ENCODE measurements at places on chromosomes 6 and 20.

DNA sequence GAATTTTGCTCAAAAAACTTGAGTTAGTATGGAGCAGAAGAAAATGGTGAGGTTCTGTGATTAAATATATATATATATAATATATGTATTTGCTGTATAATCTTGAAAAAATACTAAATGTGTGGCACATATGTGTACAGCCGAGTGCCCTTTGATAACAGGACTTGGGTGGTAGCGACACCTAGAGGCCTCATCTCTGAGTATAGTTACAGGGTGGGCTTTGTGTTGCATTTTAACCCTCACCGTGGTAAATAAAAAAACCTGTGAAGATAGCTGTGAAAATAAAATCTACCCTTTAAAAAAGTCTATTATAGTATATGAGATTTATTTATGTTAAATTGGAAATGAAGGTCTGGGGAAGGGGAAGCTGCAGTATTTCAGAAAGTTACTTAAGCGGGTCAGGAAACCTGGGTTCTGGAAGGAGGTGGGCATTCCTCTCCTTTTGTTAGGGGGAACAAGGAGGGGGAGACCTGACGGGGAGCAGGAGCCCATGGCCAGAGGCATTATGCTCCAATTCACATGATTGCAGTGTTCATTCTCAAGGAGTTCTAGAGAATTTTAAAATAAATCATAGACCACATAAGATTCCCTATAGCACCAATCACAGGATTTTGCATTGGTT lies 82.7 kb downstream of the SH3BGRL2 start:
- DNase-seq, result peak; percentile 1

DNA sequence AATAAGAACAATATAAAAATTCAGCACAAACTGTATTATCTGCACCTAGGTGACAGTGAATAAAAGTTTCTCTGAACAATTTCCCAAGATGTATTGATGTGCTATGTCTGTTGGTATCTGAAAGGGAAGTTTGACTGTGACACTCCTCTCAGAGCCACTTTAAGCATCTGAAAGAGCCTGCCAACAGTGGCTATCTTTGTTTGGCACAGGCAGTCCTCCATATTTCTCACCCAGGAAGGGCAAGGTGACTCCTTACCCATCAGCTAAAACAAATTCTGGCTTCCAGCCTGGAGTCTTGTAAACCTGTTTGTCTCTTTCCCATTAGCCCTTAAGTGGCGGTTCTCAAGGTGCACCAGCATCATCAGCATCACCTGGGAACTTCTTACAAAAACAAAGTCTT lies 122.4 kb upstream of the VGLL2 start:
- DNase-seq, result no peak

DNA sequence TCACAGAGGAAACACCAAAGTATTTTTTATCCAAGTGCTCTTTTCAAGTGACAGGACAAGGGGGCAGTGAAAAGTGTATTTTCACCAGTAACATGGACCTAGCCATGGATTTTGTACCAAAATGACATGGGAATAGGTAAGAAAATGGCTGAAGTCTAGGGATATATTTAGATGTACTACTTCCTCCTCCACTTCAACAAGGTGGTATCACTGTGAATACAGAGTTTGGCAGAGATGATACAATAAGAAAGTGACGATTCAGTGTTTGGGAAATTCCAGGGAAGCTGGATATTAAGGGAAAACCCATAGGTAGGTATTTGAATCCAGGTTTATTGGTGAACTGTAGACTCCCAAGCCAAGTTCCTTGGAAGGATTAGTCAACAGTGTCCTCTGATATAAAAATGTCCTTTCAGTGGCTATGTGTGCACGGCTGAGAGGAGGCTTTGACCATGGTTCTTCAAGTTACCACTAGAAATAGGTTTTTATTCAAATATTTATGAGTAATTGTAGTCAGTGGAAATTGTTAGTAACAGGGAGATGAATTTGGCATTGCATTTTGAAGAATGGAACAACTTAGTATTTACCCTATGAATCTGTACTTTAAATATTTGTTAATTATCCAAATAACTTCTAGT lies 356.0 kb upstream of the CITED2 start:
- DNase-seq, result no peak

GRCh38 chr6:14348389-14348788 lies 230.8 kb downstream of the CD83 start:
- DNase-seq, result no peak

GRCh38 chr6:11495565-11496145 lies 41.9 kb upstream of the TMEM170B start:
- DNase-seq, result no peak

DNA sequence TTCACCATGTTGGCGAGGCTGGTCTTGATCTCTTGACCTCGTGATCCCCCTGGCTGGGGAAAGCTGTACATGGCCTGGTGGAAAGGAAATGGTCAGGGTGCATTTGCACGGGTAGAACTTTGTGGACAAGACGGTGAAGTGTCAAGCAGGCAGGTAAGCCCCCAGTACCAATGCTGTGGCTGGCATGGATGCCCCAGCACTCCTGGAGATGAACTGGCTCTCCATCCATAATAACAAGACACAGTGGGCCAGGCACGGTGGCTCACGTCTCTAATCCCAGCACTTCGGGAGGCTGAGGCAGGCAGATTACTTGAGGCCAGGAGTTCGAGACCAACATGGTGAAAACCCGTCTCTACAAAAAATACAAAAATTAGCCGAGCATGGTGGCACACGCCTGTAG lies 37.3 kb upstream of the TMEM181 start:
- no peak for DNase-seq

- no peak for DNase-seq
Measured at GRCh38 chr6:13674533-13675190, 37.0 kb downstream of the RANBP9 start.

- peak; percentile 72 for DNase-seq
Measured at GRCh38 chr6:107699254-107699653, 124.9 kb downstream of the SCML4 start.

DNA sequence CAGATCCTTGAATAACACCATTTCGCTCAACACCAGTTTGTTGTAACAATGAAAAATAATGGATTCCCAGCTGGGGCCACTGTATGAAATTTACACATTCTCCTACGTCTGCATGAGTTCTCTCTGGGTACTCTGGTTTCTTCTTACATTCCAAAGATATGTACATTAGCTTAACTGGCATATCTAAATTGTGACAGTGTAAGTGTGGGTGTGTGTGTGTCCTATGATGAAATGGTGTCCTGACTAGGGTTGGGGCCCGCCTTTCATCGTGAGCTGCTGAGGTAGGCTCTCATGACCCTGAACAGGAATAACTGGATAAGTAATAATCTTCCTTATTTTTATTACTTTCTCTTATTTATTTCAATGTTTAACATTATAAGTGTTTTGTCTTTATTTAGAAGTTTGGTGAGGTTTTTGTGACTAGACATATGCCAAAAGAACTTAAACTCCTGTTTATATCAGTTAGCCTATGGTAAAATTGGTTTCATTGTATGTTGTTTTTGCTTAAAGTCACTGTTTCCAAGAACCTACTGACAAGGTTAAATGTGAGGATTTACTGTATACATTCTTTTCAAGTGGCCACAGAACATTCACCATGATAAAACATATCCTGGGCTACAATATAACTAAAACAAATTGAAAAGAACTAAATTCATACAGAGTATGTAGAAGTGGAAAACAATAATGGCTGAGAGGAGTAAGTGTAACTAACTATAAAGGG lies 42.4 kb downstream of the RBL1 start:
- peak; percentile 8 for DNase-seq

GRCh38 chr20:44182863-44183262 lies 4.1 kb downstream of the JPH2 start:
- no peak for DNase-seq

GRCh38 chr6:83702077-83702476 lies 6.8 kb downstream of the SNAP91 start:
- no peak for DNase-seq

- DNase-seq, result no peak
Measured at GRCh38 chr20:61728786-61729770, 336.6 kb downstream of the TAF4 start.

- DNase-seq, result no peak
Measured at GRCh38 chr20:4613718-4614620, 107.7 kb upstream of the PRND start.

GRCh38 chr6:155185544-155185943 lies 78.3 kb upstream of the CLDN20 start:
- no peak for DNase-seq

GRCh38 chr20:37827605-37828004 lies 75.3 kb upstream of the VSTM2L start:
- no peak for DNase-seq

DNA sequence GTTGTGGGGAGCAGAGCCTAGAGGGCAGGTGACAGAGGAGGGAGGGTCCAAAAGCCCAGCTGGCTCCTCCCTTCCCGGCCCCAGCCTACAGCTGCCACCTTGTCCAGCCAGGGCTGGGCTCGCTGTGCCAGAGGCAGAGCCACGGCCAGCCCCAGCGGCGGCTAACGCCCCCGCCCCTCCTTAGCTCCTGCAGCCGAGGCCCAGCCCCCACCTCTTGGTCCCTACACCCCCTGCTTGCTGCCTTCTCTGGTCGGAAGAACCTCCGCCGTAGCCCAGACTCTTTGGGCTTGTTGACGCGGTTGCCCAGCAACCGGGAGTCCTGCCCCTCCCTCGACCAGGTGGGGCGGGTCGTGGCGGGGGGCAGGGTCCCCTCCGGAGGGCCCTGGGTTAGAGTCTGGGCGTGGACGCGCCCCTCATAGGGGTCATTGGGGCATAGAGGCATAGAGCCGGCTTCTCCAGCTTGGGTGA lies 521 bp upstream of the LKAAEAR1 start:
- DNase-seq, result no peak

DNA sequence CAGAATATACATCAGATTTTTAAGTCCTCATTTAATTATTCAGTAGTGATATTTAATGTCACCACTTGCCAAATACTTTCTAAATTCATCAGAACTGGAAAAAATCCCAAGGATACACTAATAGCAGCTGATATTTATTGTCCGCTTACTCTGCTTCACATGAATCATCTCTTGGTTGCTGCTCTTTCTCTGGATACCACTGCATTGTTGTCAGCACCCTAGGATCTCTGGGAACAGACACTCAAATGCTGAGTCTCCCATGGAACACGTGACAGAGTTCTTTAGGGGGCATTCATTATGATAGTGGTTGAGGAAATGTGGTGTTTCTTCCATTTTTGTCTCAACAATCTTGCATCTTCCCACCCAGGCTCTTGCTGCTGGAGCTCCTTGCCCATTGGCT lies 318.0 kb downstream of the RFPL4B start:
- DNase-seq, result peak; percentile 67

- DNase-seq, result no peak
Measured at GRCh38 chr6:111957623-111958315, 84.5 kb upstream of the FYN start.

DNA sequence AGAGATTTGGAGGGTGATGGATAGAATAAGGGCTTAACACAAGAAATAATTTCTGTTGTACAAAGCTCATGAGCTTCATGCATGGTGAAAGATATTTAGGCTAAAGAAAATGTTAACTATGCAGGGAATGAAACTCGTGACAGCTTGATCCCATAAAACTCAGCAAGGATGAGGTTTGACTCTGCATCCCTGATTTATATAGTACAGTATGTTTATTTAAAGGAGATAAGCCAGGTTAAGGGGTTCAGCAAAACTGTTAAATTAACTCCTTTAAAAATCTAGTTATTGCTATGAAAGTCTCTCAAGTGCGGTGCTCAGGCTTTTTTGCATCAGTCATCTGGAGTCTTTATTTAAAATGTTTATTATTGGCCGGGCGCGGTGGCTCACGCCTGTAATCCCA lies 326.4 kb downstream of the LAMA2 start:
- no peak for DNase-seq

DNA sequence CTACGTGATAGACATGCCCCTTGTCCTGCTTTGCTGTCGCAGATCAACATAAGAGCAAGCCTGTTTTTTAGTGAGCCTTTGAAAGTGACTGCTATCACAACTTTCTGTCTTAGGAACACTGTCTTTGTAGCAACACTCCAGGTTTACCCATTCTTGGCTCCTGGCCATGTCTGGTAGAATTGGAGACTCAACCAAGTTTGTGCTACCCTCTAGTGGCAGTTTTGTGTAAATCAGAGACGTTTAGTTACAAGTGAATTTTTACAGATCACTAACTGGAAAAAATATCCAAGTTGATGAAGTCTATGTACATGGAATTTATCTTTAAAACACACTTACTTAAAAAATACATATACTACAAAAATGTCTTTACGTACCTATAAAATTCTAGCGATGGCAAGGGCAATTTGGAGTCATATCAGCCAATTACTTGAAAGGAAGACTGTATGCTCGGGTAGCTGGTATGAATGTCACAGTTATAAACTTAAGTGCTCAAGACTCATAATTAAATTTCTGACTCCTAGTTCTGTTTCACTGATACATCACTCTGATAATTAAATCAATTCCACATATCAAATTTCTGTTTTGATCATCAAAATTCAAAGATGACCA lies 101.4 kb downstream of the ADGB start:
- peak; percentile 45 for DNase-seq

DNA sequence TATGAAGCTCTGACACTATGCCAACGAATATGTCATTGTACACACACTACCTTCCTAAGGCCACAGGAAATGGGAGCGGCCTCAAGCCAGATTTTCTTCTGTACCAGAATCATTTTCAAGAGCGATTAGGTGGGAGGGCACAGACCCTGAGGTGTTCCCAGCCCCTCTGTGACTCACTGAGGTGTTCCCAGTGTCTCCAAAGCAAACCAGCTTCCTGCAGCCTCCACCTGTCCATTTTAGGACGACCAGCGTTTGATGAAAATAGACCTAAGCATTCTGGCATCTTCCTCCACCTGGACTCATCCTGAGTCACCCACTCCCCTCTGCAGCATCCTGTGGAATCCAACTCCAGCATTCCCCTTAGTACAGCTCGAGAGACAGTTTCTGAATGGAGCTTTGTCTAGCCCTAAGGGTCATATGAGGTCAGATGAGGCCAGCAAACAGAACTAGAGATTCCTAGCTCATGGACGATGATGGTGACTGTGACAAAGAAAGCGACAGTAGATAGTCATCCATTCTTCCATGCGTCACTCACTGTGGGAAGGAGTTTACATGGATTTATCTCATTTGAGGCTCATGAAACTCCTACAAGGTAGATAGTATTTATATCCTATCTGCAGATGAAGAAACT lies 203.4 kb downstream of the PTPRT start:
- no peak for DNase-seq

GRCh38 chr20:18790787-18791186 lies 22.8 kb upstream of the SCP2D1 start:
- DNase-seq, result no peak

GRCh38 chr6:13712599-13712898 lies 914 bp upstream of the RANBP9 start:
- DNase-seq, result no peak

- DNase-seq, result no peak
Measured at GRCh38 chr6:130927305-130927704, 100.1 kb downstream of the SMLR1 start.

DNA sequence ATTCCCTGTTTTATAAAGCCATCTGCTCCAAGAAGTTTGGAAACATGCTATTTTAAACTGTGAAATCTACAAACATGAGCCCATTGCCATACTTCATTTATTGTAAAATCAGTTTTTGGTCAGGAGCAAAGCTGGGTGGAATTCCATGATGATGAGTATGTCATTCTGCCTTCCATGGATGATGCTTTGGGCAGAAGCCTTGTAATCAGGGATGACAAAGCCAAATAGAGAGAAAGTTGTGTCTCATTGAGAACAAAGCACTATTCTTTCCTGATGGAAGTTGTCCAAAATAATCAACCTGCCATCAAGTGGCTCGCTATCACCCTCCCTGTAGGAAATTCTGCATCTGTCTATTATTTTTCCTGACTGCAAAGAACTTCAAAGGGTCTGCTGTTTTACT lies 313.0 kb upstream of the DEFB112 start:
- no peak for DNase-seq
